CD8-positive, alpha-beta T cell (primary cell): ENCODE measurements at places on chromosomes 7 and 10. TPM values are rescaled to one million over a fixed set of nuclear protein-coding genes. Genes with fewer than 3 reads are reported as not detected.

CLRN3 gene
- not detected for total RNA-seq

CNNM1 gene
- total RNA-seq: not detected

MLXIPL gene
- not detected for total RNA-seq

BEND7 gene
- not detected for total RNA-seq

MGAM2 gene
- total RNA-seq: not detected

WNT8B gene
- not detected for total RNA-seq

MKX gene
- not detected for total RNA-seq

LIPN gene
- total RNA-seq: not detected

ABCC2 gene
- total RNA-seq: 3.3 TPM

RAB19 gene
- 1.9 TPM for total RNA-seq

NXPH1 gene
- not detected for total RNA-seq

AGR2 gene
- not detected for total RNA-seq

SRRM3 gene
- total RNA-seq: not detected

PTN gene
- total RNA-seq: not detected

SLC26A5 gene
- not detected for total RNA-seq

- peak; percentile 7 for DNase-seq
Measured at GRCh38 chr10:126013489-126014281, 117.3 kb downstream of the FANK1 start.

- DNase-seq: no peak
Measured at GRCh38 chr10:112799726-112800510, 150.1 kb upstream of the TCF7L2 start.

DNA sequence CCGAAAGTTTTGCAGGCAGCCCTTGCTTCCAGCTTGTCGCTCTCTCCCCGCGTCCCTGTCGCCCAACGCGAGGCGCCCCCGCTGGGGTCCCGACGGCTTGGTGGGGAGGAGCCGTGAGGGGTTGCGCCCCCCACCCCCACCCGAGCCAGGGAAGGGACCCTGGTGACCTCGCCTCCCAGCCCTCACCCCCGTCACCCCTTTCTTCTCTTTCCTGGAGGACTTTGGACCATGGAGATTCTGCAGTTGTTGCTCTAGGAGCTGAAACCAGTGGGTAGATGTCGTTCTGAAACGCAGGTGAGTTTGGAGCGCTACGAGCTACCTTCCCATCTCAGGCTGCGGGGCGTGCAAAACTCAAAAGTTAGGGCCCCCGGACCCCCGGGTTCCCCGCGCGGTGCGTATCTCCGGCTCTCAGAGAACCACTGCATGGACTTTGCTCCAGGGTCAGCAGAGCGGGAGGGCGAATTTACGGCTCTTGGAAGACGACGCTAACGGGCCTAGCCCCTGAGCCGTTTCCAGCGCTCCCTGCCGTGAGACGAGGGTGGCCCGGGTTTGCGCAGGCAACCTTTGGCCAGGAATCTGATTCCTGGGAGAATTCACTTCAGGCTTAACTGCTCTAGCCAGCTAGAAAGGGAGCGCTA lies 684 bp upstream of the ATXN7L1 start:
- no peak for DNase-seq

GRCh38 chr10:75305675-75306074 lies 69.9 kb upstream of the COMTD1 start:
- no peak for DNase-seq

DNA sequence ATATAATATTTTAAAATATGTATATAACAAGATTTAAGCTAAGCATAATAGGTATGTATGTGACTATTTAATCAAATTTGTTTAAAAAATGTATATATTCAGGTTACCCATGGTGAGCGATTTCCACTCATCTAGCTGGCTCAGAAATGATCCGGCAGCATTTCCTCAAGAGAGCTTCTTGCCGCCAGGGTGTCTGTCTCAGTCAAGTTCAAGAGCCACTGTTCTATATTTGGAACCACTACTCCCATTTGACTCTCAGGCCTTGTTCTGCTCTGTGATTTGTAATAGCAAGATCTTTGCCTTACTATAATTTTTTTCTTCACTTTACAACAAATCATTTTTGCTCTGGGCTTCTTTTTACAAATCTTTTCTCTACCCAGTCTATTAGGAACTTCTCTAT lies 48.7 kb upstream of the CNTNAP2 start:
- no peak for DNase-seq

DNA sequence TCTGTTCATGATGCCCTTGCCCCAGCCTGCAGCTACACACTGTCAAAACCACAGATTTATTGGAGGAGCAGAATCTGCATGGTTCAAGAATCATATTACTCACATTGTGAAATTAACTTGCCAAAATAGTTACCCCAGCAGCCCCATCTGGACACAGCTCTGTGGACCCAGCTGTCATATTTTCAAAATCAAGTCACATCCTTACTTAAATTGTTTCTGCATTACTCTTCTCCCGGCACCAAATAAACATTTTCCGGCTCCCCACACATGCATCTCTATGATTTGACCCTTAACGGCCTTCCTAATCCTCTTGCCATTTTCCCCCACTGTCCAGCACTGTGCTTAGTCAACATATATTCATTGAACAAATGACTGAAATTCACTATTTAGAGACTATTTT lies 43.8 kb upstream of the GPR26 start:
- no peak for DNase-seq

- no peak for DNase-seq
Measured at GRCh38 chr10:3208481-3209406, 36.2 kb upstream of the PITRM1 start.

- DNase-seq: no peak
Measured at GRCh38 chr10:22570234-22570633, 144.1 kb downstream of the PIP4K2A start.

- no peak for DNase-seq
Measured at GRCh38 chr10:46050941-46051623, 5.0 kb upstream of the MSMB start.

GRCh38 chr7:102220229-102220850 lies 66.3 kb upstream of the SH2B2 start:
- DNase-seq: no peak

DNA sequence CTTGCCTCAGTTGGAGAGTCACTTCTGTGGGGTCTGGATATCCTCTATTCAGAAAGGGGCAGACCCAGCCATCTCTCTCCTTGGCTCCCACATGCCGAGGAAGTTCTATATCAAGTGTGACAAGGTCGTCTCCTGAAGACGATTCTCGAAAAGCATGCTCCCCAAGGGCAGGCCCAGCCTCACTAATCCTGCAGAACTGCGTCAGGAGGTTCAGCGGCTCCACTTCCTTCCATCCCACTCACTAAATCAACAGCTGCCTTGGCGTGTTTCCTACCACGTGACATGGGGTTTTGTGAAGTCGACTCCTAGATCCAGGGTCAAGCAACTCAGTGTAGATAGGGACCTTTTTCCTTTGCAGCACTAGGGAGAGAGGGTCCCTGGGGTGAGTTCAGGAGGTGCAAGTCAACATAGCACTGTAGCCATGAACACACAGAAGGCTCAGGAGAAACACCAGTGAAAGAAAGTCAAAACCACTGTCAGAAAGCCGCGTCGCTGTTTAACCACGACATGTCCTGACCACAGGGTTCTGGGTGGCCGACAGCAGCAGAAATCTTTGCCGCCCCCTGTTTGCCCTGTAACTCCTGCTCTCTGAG lies 156.4 kb downstream of the PRPF18 start:
- DNase-seq: no peak

GRCh38 chr7:767941-768731 lies 41.1 kb upstream of the PRKAR1B start:
- DNase-seq: no peak

- DNase-seq: no peak
Measured at GRCh38 chr7:6317797-6318438, 45.5 kb upstream of the CYTH3 start.

DNA sequence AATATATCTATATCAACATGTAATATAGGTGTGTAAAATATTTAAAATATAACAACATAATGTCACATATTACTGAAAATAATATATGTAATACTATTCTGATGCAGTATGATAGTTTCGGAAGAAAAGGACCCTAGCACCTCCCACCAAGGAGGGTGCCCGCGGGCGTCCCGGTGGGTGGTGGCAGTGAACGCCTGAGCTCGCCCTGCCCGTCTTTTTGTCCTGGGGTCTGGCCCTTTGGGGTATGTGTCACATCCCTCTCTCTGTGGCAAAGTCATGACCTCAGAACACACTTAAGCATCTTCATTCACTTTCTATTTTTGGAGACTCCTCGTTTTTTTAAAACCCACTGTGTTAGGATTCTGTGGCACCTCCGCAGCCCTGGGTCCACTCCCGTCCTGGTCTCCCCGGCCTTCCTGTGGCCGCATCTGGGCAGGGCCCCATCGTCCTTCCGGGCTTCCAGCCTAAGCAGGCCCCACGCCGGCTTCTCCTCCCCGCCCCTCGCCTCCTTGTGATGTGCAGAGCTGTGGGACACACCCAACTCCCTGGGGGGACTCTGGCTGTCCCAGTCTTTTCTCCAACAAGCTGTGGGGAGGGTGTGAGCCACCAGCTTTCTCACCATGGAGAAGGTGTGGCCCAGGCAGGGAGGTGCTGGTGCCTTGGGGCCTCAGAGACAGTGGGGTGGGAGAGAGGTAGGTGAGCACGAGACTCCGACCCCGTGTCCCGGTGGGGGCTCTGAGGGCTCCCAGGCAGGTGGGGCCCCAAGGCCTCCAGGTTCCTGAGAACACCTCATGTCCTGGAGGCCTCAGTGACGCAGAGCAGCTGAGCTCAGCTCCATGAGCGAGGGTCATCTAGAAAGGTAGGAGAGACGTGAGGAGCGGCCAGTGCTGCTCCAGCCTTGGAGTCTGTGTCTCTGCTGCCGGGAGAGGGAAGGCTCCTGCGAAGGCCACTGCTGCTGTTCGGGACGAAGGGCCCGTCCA lies 16.5 kb downstream of the PWWP2B start:
- no peak for DNase-seq

DNA sequence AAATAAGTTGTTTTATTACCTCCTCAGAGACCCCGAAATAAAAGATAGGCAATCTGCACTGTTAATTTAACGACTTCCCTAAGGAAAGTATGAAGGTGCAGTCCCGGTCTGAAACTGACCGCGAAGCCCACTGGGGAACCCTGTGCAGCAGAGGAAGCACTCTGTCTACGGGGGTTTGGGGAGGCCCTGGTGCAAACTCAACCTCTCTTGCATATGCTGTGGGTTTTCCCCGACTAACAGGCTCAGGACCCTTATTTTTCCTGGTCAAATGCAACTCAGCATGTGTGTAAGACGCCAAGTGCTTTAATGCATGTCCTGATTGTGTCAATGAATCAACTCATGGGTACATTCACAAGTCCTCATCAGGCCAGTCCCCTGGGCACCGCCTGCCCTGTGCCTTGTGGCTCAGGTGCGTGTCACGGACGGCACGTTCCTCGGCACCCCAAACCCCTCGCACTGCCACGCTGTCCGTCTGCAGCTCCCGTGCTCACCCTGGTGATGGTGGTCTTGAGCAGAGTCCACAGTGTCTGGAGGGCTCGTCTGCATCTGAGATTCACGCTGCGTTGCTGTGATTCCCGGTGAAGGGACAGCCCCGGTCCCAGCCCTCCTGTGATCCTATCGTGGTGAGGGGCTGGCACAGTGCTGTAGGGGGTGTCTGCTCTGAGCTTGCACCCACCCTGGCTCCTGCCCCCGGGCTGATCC lies 33.8 kb downstream of the JAKMIP3 start:
- no peak for DNase-seq

DNA sequence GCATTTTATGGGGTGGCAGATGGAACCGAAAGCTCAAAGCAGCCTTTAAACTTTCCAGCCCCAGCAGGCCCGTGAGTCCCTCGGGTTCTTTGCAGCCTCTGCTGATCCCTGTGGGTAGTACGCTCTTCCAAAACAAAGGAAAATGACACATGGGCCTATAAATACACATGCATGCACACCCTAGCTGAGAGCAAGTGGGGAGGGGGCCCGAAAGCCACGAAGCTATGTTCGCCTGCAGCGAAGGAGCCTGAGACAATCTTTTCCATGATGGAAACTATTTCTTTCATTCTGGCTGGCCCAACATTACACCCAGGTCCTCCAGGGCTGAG lies 32.2 kb downstream of the CALML5 start:
- no peak for DNase-seq

- DNase-seq: peak; percentile 33
Measured at GRCh38 chr7:36986948-36987724, 262.8 kb upstream of the AOAH start.

DNA sequence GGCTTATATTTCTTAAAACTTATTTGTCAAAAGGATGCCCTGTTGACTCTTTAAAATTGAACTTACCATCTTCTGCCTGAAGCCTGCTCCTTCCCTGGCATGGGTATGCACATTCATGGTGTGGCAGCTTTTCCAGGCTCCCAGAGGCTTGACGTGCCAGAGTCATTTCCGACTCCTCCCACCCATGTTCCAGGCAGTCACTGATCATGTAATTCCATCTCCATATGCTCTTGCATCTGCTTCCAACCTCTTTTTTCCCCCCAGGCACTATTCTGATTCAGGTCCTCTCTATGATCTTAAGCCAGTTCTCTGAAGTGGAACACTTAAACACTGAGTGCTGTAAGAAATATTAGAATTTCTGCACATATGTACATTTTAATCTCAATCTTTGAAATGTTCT lies 82.2 kb downstream of the CFAP58 start:
- no peak for DNase-seq

DNA sequence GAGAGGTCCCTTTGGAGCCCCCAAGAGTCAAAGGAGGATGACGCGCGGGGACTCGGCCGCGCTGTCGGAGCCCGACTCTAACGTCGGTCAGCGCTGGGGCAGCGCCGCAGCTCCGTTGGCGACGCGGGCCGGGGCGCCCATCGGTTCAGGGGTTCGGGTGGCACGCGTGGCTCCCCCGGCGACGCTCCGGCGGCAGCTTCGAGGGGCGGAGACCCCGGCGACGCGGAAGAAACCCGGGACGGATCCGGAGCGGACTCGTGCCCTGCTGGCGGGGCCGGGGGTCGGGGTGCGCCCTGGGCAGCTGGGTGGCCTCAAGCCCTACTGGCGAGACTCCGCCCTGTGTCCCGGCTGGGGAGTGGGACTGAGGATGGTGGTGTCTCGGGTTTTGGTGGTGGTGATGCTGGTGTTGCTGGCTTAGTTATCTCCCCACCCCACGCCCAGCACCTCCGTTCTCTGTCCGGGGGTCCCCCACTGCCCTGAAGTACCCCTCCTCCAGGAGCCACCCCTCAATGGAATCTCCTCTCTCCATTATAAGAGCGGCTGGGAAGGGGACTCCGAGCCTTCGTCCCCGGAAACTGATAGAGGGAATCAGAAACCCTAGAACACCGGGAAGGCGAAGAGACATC lies at the start of gene NAT16:
Gene NAT16, minus strand, starts transcription at position 164 of the 626 bp plus-strand sequence. CDS start 5,486 bp downstream, outside the sequence.
- no peak for DNase-seq

DNA sequence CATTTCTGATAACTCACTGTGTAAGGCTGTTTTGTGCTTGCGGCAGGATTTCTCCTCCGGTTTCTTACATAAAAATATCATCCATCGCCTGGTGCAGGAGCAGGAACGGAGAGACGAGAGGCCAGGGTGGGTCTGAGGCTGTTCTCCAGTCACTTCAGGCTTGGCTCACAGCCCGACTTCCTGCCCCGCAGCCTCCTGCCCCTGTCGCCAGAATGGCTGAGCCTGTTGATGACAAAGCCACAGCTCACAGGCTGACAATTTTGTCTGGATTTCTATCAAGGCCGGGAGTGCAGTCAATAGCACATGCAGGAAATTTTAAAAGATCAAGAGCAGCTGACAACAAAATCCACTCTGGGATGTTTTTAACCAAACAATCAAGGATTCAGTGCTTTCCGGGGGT lies 229.7 kb upstream of the ZNF32 start:
- DNase-seq: no peak
